ENCODE measurements at places on chromosomes 11 and 22.

DNA sequence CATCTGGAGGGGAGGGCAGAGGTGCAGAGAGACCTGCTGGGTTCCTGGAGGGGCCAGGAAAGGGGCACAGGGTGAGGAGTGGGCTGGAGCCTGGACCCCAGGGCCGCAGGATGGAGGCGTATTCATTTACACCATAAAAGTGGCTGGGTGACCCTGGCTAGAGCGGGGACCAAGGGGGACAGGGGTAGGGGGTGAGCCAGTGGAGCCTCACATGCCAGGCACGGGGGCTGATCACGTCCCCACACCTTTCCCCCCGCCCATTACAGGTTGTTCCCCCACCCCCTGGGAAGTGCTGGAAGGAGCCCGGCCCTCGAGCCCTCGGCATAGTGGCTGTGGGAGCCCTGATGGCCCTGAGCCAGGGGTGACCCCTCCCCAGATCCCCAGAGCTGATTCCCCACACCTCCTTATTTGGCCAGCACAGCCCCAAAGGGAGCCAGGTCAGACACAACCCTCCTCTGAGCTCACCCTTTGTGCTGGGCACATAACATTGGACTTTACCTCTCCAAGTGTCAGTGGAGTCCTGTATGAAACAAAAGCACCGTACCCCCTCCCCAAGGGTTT lies 781 bp downstream of the TCIRG1 start:
- no peak for DNase-seq

DNA sequence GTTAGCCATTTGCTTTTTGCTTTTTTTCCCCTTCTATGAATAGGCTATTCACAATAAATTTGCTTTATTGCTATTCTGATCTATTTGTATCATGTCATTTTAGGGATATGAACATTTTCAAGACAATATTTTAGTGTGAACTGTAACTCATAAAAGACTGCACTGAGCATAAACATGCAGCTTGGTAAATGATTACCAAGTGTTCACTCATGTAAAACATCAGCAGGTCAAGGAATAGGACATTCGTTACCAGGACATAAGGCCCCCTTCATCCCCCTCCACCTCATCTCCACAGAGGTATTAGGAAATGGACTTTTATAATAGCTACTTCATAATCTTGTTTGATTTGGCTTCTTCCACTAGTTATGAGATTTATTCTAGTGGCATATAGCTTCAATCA lies 12.4 kb downstream of the NLRP14 start:
- no peak for DNase-seq

- DNase-seq: peak; percentile 14
Observed at GRCh38 chr11:118699506-118700220, 20.2 kb upstream of the TREH start.

GRCh38 chr11:13373216-13373615 lies 89.8 kb downstream of the BTBD10 start:
- no peak for DNase-seq

- DNase-seq: no peak
Observed at GRCh38 chr22:23837911-23838680, 710 bp downstream of the DERL3 start.

- no peak for DNase-seq
Observed at GRCh38 chr11:59259867-59260475, 47.2 kb upstream of the MPEG1 start.

DNA sequence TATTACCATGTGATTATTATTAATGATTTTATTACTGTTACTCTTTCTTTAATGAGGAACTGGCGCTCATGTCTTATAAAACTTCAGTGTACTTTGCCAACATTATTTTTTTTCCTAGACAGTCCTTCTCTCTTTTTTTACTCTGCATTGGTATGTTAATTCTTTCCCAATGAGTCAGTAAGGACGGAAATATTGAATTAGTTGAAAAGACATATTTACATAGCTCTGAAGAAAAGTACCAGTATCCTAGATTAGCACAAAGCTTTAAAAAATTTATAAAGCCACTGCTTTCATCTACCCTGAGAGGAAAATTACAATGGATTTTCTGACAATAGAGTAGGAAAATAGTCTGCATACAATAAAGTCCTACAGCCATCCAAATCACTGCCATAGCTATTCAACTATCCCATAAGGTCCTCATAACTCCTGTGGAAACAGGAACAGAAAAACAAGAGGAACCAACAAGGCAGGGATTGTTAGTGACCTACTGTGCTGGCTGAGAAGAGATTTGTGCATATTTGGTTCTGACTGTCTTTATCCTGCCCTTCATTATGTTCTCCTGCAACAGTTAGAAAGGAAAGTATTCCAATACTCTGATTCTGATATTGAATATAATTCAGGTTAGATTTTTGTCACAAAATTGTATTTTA lies 314.4 kb downstream of the AASDHPPT start:
- DNase-seq: no peak

DNA sequence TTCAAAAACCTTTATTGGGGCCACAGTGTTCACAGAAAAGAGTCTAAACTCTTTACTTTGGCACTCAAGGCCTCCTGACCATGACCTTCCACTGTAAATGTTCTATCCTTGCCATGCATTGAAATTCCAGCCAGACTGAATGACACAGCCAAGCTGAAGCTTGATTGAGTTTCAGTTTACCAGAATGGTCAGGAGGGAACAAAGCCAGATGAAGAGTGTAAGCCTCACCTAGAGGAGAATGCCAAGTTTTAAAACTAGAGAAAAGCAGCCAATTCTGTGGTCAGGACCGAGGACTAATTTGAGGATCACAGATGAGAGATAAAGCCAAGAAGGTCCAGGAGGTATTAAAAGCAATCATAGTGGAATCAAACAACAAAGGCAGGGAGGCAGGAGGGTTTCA lies 215.3 kb downstream of the KCNA4 start:
- DNase-seq: no peak

DNA sequence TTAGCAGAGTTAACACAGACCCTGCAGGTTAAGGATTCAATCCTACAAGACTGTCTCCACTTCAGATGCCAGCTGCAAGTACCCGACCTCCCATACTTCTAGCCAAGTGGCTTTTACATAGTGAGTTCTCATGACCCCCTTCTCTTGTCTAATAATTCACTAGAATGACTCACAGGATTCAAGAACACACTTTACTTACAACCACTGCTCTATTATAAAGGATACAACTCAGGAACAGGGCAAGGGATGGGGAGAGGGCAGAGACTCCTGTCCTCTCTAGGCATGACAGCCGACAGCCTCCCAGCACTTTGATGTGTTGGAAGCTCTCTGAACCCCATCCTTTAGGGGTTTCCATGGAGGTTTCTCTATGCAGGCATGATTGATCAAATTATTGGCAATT lies 60.0 kb downstream of the MYO18B start:
- no peak for DNase-seq

DNA sequence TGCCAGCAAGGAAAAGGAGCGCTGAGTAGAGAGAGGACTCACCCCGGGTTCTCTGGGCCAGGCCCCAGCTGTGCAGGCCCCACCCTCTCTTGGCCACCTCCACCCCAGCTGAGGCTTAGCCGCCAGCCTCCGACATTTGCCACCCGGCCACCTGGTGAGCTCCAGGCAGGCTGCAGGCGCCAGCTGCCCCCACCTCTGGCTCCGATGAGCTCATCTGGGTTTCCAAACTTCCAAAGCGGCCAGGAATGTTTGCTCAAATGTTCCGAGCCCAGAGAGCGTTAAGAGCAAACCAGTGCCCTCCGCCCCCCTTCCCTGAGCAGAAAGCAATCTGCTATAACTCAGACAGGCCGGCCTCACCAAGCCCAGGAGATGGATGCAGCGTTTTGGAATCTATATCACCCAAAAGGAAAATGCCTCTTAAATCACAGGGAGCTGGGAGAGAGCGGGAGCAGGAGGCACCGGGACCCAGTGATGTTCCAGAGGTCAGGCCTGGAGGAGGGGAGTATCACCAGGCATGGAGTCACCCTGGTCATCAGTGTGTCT lies 9.1 kb upstream of the MN1 start:
- DNase-seq: no peak

DNA sequence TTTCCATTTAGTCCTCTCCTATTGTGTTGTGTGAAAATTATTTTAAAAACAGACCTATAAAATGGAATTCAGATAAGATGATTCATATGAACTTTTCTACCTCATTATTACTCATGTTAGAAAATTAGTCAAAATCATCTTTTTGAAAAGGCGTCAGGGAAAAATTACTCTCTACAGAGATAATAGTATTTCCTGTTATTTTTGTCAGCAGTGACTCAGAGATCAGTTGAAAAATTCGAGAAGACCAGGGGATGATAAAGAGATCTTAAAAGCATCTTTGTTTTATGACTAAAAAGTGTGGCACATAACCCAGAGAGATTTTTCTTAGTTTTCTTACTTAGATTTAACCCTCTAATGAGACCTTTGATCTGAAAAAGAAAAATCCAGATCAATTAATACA lies 157.9 kb upstream of the CARD18 start:
- no peak for DNase-seq

DNA sequence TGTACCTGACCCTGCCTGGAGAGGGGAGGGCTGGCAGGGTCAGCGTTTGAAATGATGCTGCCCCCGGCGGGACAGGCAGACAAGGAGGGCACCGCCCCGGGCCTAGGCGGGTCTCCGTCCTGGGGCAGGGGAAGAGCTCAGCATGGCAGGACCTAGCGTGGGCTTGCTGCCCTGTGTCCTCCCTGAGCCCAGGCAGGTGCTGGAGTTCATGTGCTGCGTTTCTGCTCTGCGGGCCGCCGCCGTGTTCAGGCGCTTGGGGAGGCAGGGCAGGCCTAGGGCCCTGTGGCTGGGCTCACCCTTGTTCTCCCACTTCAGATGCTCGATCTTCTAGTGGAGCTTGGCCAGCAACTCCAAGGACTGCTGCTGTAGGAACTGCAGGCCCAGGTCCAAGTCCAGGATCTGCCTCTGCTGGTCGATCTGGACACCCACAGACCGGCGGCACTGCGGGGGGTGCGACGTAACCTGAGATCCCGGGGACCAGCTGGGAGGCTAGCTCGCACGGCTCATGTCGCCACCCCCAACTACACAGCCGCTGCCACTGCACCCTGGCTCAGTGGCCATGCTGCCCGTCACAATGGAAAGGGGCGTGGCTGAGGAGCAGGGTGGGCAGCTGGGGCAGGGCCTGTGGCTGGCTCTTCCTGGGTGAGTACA lies 84.4 kb downstream of the MED15 start:
- no peak for DNase-seq

GRCh38 chr11:64910451-64911093 lies 6.4 kb downstream of the ATG2A start:
- DNase-seq: no peak

Data from stimulated activated CD8-positive, alpha-beta memory T cell treated with anti-CD3 and anti-CD28 coated beads, Interleukin-15, amount 100 ng/mL, for 48 hours (primary cell).